Fibroblast of mammary gland (primary cell): ENCODE measurements at places on chromosomes 5 and 9.

GRCh38 chr9:27110181-27110580 lies 1.2 kb downstream of the TEK start:
- DNase-seq = no peak

- DNase-seq = no peak
Measured at GRCh38 chr9:114902786-114903524, 27.4 kb downstream of the TNFSF8 start.

DNA sequence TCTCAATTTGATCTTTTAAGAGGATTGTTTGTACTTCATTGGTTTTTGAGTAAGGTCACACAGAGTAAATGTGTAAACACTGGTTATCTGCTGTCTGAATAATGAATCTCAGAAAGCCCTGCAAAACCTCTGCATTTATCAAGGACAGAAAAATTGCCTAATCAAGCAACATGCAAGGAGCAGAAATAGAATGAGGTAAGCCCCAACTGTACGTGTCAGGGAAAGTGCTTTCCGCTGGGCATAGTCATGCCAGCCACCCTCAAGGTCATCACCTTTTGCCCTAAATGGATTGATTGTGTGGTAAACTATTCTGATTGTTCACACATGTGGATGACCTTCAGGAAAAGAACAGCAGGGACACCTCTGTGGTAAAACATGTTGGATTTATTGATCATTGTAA lies 376.9 kb upstream of the KCNN2 start:
- DNase-seq = no peak

DNA sequence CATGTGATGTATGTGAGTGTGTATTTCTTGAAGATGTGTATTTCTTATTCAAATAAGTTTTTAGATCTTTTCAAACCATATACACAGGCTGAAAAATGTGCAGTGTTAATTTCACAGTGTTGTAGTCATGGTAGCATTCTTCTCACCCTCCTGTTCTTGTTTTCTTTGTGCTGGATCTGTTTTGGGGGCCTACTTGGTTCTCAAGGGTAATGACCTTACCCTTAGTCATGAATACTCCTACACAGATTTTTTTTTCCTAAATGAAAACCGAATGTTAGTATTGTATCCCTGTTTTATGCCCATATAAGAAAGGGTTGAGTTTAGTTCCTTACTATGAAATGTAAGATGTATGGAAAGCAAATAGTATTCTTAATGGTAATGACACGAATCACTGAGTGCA lies 88.0 kb downstream of the SLC44A1 start:
- peak; percentile 94 for DNase-seq

GRCh38 chr9:2303056-2303455 lies 287.9 kb downstream of the SMARCA2 start:
- DNase-seq = peak; percentile 25

DNA sequence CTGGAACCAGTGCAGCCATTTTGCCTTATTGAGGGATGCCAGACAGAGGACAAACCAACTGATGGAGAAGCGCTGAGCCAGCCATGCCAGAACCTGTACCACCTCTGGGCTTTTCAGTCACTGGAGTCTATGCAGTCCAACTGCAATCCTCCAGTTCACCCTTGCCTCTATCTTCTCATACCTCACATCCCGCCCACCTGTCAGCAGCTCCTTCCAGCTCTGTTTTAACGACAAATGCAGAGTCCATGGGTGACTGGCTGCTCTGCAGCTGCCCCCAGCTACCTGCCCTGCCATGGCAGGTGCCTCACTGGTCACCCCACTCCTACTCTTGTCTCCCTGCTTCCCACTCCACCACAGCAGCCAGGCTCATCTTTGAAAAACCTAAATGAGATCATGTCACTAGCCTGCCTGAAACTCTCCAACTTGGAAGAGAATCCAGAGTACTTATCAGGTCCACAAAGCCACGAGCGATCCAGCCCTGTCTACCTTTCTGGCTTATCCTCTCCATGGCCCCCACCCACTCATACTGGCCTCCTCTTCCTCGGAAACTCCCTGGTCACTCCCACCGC lies 14.0 kb upstream of the ACSL6 start:
- no peak for DNase-seq

- DNase-seq = no peak
Measured at GRCh38 chr5:139810341-139811273, 15.0 kb downstream of the PSD2 start.
